Kidney epithelial cell (primary cell): ENCODE measurements at places on chromosomes 5 and 9. TPM values are rescaled to one million over a fixed set of nuclear protein-coding genes. Genes with fewer than 3 reads are reported as not detected.

The AQP7 gene
- not detected in 2 replicates for total RNA-seq

The PCDHB15 gene
- total RNA-seq, result 2.3 and 3.0 TPM in 2 replicates

The GFI1B gene
- not detected in 2 replicates for total RNA-seq

The HEMGN gene
- total RNA-seq, result not detected in 2 replicates

The TAF11L5 gene
- not detected in 2 replicates for total RNA-seq

The ELP1 gene
- total RNA-seq, result 24.7 and 28.1 TPM in 2 replicates

The CHD1 gene
- 37.4 and 43.7 TPM in 2 replicates for total RNA-seq

The FRRS1L gene
- under 0.01 and 0.14 TPM in 2 replicates for total RNA-seq

DNA sequence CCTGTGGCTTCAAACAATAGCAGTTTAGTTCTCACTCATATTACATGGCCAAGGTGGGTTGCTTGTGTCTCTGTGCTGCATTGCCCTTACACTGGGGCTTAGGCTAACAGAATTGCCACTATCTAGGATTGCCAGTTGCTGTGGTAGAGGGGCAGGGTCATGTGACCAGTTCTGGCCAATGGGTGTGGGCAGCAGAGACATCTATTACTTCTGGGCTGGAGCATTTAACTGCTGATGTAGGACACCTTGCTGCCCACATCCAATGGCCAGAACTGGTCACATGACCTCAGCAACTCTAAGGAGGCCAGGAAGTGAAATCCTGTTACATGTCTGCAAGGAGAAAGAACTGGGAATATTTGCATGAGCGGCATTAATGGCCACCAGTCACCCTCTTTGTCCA, 199.3 kb downstream of the C9orf152 start:
- DNase-seq, result no peak

DNA sequence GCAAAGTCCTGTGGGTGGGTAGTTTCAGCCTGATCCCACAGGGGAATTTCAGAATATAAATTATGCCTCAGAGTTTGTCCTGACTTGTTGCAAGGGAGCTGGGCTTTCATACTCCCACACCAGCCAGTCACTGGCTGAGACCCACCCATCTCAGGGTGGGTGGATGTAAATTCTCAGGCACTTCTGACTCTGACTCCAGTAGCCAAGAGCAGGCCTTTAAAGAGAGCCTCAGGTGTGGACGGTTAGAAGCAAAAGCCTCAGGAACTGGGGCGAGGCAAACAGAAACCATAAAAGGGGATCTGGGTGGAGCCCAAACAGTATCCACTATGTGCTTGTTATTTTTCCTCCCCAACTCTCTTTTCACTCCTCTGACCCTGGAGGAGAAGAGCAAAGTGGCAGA, 28.6 kb upstream of the FBXW11 start:
- DNase-seq, result no peak

- DNase-seq, result no peak
These were observed 240.5 kb upstream of the TUT7 start for GRCh38 chr9:86594724-86595123.

GRCh38 chr9:134182554-134183085, 18.3 kb upstream of the RNU6ATAC start:
- DNase-seq, result no peak

DNA sequence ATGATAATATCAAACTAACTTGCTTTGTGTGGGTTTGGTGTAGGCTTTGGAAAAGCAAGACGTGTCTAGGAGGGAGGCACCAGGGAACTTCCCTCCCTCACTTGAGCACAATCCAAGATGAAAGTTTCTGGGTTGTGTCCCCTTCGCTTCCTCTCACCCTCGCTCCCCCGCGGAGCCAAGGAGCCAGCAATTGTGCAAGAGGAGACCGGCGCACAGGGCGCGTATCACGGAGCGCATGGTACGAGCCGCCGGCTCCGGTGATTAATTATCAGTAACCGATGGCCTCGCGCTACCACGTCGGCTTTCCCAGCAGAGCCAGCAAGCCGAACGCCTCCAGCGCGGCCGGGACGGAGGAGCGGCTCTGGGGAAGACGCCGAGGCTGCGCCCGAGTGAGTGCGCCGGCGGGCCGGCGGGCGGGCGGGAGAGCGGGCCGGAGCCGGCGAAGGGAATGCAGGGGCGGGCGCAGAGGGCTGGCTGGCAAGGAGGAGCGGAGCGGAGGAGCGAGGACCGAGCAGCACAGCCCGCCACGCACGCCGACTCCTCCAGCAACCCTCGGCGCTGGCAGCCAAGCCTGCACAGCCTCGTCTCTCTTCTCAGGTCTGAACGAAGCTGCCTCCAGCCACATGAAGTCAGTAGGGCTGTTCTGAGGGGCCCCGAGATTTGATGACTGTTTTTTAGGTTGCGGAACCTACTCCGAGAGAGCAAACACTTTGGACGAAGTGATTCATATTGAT, 143.6 kb downstream of the BNC2 start:
- DNase-seq, result no peak

DNA sequence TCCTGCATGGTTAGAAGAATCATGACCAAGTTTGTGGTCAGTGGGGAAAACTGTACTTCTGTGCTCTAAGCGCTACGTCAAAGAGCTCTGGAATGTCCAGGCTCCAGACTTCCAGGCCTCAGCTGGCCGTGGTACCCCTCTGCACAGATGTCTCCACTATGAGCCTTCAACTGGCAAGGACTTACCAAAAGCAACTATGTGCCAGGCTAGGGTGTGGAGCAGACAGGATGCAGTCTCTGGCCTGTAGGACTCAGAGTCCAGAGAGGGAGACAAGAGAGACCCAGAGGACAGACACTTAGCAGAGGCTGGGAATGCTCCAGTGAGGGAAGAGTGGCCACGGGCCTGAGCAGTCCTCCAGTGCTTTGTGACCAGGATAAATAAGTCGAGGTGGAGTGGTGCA, 31.0 kb upstream of the TCF7 start:
- DNase-seq, result no peak

- DNase-seq, result no peak
These were observed 186.0 kb upstream of the ADRA1B start for GRCh38 chr5:159730285-159730684.

DNA sequence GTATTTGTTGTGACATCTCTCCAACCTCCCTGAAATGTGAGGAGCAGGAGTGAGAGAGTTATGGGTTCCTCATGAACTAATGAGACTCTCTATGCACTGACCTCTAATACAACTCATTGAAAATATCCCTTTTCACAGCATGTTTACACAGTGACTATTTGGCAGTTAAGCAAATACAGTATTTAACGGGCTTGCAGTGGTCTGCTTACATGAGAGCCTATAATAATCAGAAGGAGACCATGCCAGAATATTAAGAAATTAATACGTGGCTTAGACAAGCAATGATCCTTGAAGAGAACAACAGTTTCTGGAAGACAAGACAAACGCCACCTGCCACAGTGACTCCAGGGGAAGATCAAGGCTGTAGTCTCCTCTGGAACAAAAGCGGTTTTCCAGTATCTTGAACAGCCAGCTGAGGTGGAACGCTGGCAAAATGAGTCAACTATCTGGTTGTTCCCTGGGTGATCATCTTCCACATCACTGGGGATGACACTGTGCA, 424.5 kb downstream of the DMAC1 start:
- DNase-seq, result no peak

- DNase-seq, result no peak
These were observed 328.8 kb downstream of the MAN2A1 start for GRCh38 chr5:110018509-110018908.

DNA sequence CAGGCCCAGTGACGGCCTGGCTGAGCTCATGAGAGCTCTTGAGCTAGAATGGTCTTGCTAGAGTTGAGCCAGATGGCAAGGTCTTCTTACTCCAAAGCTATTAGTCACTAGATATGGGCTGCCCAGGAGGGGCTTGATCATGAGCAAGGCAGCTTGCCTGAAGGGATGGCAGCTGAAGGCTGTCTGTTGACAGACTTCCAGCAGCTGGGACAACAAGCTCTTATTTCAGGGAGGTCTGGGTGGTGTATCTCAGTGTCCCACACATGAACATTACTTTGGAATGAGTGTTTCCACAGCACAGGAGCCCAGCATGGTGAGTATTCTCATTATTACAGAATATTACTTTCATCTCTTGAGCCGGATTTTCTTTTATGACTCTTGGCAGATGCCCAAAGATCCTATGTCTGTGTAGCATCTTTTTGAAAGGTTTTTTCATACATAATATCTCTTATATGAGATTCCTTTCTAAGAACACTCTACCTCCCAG, 414.1 kb downstream of the ARHGEF28 start:
- peak; percentile 51 for DNase-seq

GRCh38 chr9:83636813-83637212, 13.9 kb downstream of the IDNK start:
- no peak for DNase-seq

DNA sequence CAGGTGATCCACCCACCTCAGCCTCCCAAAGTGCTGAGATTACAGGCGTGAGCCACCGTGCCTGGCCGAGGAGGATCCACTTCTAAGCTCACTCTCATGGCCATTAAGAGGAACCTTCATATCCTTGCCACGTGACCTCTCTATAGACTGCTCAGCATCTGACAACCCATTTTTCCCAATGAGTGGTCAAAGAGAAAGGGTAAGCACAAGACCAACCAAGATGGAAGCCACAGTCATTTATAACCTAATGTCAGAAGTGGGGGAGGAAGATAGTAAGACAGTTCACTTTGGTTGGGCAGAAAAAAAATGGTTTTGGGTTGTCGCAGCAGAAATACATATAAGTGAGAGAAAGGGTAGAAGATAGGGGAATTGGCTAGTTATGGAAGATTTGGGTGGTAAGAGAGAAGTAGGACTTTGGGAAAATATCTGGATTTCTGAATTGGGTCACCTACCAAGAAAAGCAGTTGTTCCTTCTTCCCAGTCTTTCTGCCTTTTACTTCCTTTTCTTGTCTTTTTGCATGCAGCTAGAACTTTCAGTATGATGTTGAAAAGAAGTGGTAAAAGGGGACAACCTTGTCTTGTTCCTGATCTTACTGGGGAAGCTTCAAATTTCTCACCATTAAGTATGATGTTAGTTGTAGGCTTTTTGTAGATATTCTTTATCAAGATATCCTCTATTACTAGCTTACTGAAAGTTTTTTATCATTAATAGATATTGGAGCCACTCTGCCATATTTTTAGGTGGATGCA, 15.6 kb downstream of the SNX2 start:
- DNase-seq, result no peak

- DNase-seq, result no peak
These were observed 184.0 kb downstream of the SEMA5A start for GRCh38 chr5:9361835-9362234.

- no peak for DNase-seq
These were observed 72.4 kb downstream of the PARP8 start for GRCh38 chr5:50738864-50739263.
